Endothelial cell of umbilical vein (primary cell): ENCODE measurements at places on chromosomes 11 and 22.

DNA sequence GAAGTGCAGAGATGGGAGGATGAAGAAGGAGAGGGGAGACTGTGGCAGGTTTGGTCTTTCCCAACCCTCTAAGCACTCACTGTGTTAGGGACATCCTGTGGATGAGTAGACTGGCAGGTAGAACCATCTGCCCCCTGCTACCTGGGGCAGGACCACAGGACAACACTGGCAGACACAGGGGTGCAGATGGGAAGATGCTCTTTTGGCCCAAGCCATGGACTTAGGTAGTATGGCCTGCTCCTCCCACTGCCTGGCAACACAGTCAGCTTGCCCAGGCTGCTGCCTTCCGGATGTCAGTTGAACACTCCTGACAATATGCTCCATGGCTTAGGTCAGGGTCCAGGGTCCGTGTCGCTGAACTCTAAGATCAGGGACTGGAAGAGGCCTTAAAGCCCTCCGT is 140.7 kb upstream of the NAV2 start:
- DNase-seq: no peak

DNA sequence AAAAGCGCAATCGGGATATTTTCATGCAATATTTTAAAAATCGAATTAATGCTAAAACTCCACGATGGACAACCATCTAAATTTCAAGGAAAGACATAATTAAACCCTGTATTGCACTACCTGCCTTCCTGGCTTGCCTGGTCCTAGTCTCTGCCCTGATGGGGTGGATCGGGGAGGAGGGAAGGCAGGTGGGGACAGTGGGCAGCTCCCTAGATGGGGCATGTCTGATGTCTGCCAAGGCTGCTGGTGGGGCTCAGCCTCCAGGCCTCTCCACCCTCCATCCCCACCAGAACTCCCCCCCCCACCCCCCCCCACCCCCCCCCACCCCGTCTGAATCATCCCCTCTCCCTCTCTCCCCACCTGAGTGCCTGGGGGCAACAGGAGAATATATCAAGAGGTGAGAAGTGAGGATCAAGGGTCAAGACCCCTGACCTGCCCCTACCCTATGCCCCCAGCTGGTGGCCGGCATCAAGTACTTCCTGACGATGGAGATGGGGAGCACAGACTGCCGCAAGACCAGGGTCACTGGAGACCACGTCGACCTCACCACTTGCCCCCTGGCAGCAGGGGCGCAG is 650 bp downstream of the CST6 start:
- DNase-seq: no peak

- peak; percentile 22 for DNase-seq
Measured at GRCh38 chr11:1879941-1880720, 11.6 kb downstream of the PRR33 start.

GRCh38 chr11:33747979-33748378 is 11.8 kb upstream of the CD59 start:
- DNase-seq: peak; percentile 60

DNA sequence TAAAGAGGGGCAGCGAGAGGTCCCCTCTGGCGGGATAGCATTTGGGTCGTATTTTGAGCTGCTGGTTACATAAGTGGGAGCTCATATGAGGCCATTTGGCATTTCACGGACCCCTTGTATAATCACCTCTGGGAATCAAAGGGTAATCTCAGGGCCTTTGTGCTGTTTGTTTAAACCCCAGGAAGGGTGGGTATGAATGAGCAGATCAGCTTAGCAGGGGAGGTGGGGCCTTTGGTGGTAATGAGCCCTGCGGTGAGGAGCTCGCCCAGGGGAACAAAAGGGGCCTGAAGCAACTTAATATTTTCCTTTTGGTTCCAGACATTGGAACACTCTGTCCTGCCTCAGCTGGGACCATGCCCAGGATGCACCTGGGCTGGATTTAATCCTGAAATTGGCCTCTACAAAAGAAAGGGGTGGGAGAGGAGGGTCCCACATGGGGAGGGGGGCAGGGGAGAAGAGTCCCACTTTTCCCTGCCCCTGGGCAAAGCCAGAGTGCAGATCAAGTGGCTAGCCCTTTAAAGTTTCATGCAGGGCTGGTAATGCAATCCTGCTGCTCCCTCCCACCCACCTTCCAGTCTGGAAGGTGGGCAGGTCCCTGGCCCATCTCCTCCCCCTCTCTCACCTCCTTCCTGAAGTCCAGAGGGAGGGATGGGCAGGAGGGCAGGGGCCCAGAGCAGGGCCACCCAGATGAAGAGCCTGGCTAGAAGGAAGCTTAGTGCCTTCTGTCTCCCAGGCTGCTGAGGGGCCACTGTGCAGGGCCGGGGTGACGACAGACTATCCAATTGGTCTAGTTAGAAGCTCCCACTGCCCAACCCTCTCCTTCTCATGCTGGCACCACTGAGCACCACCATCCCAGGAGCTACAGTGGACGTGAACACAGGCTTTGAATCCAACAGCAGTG is 10.5 kb downstream of the TSKU start:
- DNase-seq: no peak

- DNase-seq: no peak
Measured at GRCh38 chr22:27625769-27626674, 175.5 kb downstream of the MN1 start.

DNA sequence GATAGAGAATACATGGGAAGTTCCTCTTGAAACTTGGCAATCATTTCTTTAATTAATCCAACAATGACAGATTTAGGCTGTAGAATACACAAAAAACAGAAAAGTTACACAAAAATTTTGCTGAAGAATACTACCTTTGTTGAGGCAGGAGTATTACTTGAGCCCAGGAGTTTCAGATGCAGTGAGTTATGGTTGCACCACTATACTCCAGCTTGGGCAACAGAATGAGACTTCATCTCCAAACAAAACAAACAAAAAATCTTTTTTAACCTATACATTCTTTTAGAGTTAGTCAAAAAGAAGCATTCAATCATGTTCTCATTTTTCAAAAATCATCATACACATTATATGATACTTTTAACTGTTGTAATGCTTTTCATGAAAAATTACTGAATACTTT is 22.1 kb downstream of the UEVLD start:
- DNase-seq: no peak

DNA sequence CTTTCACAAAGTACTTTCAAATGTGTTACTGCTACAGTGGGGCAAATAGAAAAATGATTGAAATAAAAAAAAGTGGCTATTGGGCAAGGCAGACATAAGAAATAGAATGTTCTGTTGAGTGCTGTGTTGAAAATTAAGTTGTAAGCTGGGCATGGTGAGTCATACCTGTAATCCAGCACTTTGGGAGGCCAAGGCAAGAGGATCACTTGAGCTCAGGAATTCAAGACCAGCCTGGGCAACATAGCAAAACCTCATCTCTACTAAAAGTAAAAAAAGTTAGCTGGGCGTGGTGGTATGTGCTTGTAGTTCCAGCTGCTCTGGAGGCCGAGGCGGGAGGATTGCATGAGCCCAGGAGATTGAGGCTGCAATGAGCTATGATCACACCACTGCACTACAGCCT is 26.9 kb upstream of the LDHA start:
- no peak for DNase-seq

- DNase-seq: peak; percentile 35
Measured at GRCh38 chr11:9825315-9825714, 161.4 kb downstream of the SWAP70 start.

DNA sequence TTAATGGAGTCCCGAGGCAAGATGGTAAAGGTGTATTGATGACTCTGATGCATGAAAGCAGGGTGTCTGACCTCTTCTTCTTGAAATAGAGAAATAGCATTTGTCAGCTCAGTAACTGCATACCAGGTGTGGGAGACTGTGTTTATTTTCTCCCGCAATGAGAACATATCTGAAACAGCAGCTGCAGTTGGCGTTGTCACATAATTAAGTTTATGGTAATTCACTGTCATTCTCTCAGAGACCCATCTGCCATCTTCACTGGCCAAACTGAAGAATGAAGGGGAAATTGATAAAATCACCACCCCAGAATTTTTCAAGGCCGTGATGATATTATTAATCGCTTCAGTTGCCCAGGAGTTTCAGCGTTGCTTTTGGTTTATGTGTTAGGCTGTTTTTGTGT is 20.1 kb upstream of the MCHR1 start:
- no peak for DNase-seq

- no peak for DNase-seq
Measured at GRCh38 chr11:73804712-73805111, 17.0 kb downstream of the MRPL48 start.

- DNase-seq: no peak
Measured at GRCh38 chr22:42511401-42511891, 8.2 kb downstream of the RRP7A start.

GRCh38 chr22:36480941-36481392 is 473 bp downstream of the TXN2 start:
- DNase-seq: no peak

GRCh38 chr11:36264011-36264972 is 24.9 kb downstream of the COMMD9 start:
- no peak for DNase-seq

DNA sequence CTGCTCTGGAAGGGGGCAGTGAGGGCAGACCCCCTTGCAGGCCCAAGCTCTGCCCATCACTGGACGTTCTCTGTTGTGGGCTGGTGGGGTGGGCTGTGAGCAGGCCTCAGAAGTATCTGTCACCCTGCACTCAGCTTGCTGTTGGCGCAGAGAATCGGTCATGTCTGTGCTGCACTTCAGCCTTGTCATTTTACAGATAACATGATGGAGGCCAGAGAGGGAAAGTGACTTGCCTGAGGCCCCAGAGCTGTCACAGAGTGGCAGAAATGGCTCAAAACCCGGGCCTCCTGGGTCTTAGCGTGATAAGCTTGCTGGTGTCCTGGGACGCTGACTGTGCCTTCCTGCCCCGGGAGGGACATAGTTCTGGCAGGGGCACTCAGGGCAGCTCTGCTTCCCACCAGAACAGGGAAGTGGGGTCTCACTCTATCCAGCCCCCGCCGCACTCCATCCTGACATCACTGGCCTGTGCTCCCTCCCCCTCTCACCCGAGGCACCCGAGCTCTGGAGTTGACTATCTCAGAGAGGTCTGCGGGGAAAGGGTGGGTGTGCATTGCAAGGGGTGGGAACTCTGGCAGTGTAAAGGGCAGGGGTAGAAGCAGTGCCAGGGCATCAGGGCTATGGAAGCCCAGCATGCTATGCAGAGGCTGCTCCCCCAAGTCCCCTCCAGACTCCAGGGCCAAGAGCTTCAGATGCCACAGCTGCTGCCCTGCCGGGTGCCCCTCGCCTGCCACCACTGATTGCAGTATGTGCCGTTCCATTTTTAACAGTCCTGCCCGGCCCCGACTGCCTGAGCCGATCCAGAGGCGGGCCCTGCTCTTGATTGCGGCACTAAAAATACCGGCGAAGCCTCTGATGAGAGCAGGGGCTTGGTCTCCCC is 50.4 kb upstream of the NECTIN1 start:
- DNase-seq: no peak

DNA sequence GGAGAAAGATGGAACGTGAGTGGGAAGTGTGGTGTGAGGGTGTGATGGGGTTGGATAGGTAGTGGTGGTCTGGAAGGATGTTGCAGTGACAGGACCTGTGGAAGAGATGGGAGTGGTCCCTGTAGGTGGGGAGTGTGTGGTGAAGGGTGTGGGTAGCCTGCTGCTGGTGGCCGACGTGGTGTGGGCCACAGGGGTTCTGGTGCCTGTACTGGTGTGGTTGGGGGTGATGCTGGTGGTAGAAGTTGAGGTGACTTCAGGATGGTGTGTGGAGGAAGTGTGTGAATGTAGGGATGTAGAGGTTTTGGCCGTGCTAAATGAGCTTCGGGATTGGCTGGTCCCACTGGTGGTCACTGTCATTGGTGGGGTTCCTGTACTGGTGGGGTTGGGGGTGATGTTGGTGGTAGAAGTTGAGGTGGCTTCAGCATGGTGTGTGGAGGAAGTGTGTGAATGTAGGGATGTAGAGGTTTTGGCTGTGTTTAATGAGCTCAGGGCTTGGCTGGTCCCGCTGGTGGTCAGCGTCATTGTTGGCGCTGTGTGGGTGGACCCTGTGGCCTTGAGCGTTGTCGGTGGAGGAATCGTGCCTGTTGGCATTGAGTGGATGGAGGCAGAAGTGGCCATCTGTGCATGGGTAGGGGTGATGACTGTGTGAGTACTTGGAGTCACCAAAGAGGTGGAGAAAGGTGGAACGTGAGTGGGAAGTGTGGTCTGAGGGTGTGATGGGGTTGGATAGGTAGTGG is 19.1 kb downstream of the MUC6 start:
- DNase-seq: peak; percentile 20

- DNase-seq: no peak
Measured at GRCh38 chr22:45273452-45274075, 11.2 kb upstream of the UPK3A start.

DNA sequence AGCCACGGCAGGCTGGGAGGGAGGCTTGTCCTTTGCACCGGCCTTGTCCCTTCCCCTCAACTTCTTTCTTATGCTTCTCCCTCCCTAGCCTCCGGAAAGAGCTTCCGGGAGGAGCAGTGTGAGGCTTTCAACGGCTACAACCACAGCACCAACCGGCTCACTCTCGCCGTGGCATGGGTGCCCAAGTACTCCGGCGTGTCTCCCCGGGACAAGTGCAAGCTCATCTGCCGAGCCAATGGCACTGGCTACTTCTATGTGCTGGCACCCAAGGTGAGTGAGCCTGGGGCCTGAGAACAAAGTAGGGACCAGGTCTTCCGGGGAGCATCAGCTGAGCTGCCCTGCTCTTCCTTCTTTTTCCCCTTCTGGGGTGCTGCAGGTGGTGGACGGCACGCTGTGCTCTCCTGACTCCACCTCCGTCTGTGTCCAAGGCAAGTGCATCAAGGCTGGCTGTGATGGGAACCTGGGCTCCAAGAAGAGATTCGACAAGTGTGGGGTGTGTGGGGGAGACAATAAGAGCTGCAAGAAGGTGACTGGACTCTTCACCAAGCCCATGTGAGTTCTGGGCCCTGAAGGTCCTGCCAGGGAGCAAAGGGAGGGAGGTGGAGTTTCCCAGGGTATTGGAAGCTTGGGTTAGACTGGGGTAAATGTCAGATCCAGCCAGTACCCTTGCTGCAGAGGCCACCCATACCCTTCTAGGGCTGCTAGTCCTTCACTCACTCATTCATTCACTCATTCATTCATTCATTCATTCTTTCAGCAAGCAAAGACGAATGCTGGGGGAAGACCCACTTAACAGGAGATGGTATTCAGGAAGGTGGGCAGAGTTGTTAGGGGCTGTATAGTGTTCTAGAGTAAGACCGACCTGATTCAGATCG is 22.6 kb downstream of the ADAMTS15 start:
- DNase-seq: no peak

DNA sequence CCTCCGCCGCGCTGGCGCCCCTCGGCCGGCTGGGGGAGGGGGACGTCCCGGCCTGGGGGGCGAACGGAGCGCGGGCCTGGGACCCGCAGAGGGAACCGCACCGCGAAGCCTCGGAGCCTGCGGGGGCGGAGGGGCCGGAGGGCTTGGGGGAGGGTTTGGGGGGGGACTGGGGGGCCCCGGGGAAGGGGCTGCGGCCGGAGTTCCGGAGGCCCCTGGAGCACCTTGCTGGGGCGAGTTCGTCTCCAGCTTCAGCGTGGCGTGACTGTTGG is 261 bp upstream of the SCT start:
- no peak for DNase-seq

GRCh38 chr11:72015511-72016061 is 16.9 kb downstream of the IL18BP start:
- no peak for DNase-seq

GRCh38 chr22:20844055-20845037 is 14.3 kb downstream of the PI4KA start:
- no peak for DNase-seq

- no peak for DNase-seq
Measured at GRCh38 chr11:20623252-20623651, 23.8 kb downstream of the SLC6A5 start.
